Lung (tissue), 17 donors: ENCODE measurements at places on chromosomes 3 and 15.
A peak's percentile ranks its signal among the peaks of the same experiment; 100 is the strongest.

- DNase-seq: peak; percentile 12
Measured at GRCh38 chr3:187288131-187288854, 3.2 kb downstream of the MASP1 start.

GRCh38 chr3:14553871-14554270, 13.7 kb upstream of the GRIP2 start:
- DNase-seq: no peak

DNA sequence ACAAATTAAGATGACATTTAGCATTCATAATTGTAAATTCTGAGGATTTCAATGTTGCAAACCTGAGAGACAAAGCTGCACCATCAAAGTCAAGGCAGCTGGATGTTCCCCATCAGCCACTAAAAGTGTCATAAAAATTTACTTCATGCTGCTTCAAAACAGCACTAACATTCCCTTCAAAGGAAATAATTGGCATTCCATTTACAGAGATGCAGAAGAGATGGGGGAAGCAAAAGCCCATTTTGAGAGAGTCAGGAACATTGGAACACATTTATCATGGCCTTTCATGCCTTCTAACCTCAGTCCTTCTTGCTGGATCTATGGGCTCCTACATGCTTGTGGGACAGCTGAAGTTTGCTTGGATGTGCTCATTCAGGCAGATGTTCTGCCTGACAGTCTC, 6.4 kb upstream of the TMEM158 start:
- no peak for DNase-seq

DNA sequence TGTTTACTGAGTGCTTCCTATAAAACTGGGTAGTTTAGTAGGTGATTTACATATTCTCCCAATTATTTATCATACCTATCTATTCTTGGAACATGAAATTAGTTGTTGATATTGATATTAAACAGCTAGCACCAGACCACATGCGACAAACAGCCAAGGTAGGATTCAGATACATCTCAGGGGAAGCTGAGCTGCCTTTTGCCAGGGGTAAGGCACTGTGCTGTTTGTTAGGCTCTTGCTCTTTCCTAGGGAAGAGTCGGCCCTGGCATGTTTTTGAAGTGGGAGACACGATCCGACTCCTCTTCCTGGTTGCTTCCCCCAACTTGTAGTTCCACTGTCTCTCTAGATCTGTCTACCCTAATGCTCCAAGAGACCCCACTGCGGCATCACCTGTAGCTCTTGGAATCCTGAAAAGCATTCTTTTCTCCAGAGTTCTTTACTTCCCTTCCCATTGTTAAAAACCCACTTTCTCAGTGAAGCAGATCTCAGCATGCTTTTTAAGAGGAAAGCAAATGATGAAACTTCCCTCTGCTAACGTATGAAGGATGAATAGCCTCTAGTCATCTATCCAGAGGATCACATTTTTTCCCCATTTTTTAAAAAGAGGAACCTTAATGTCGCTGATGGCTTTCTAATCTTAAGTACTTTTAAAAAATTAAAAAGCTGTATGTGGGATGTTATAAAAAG, 138.4 kb downstream of the GHSR start:
- no peak for DNase-seq

GRCh38 chr15:28944696-28945300, 59.0 kb downstream of the APBA2 start:
- DNase-seq: no peak

- no peak for DNase-seq
Measured at GRCh38 chr15:98547741-98548138, 100.6 kb upstream of the IGF1R start.

DNA sequence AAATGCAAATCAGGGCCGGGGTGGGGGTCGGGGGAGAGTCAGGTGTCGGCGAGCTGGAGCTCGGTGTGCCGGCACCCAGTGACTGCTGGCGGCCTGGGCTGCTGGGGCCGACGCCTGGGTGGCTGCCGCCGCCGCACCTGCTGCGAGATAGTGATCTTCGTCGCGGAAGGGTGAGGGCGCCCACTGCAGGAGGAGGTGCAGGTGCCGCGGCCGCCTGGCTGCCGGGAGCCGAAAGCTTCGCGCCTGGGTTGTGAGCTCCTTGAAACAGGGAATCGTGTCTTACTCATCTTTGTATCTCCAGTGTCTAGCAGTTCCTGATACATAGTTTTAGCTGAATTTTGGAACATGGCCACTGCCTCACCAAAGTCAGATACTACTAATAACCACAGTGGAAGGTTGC, 64.0 kb upstream of the CPOX start:
- DNase-seq: no peak

- no peak for DNase-seq
Measured at GRCh38 chr3:45362161-45362560, 26.2 kb upstream of the LARS2 start.

GRCh38 chr15:68818066-68818768, 2.5 kb downstream of the ANP32A start:
- DNase-seq: peak; percentile 89

- no peak for DNase-seq
Measured at GRCh38 chr3:114847564-114847963, 299.5 kb downstream of the ZBTB20 start.

DNA sequence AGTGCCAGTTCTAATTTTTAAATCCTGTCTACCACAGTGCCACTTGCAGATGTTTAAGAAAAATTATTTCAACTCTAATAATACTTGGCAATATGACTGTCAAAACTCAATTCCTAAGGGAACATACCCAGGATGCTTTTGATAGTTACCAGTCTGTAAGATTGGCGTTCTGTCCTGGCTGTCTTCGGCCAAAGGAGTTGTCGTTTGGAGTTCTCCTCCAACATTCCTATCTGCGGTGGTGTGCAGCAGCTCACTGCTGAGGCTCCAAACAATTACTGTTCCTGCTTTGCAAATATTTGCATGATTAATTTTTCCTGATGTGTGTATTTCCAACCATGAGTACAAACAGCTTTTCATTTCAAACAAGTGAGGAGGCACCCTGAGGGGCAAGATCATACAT, 330.8 kb upstream of the DPH6 start:
- DNase-seq: no peak

- DNase-seq: no peak
Measured at GRCh38 chr15:42483677-42484076, 7.3 kb downstream of the ZNF106 start.

GRCh38 chr3:141266797-141267555, 35.4 kb downstream of the PXYLP1 start:
- DNase-seq: no peak

GRCh38 chr3:125207507-125207906, 5.0 kb downstream of the SLC12A8 start:
- no peak for DNase-seq
